Posterior cingulate gyrus (tissue), 11 donors: ENCODE measurements at places on chromosomes 2 and 18.

DNA sequence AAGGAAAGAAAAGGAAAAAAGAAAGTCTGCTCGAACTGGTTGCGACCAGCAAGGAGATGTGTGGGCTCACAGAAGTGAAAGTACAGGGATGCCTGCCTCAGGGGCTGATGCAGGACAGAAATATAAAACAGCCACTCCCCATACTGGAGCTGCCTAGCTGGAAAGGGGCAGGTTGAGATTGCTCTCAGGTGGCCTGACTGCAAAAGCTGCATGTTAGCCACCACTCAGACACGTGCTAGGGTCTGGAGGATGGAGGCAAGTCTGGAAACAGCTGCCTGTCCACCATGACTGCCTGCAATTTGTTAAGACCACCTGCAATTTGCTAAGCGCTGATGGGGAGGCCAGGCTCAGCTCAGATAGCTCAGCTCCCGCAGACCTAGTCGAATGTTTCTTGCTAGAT is 17.9 kb downstream of the B3GNT7 start:
- DNase-seq = no peak

- no peak for DNase-seq
Measured at GRCh38 chr2:31413025-31413424, 1.5 kb downstream of the XDH start.

- peak; percentile 86 for DNase-seq
Measured at GRCh38 chr2:39435741-39436591, 1.1 kb downstream of the MAP4K3 start.

GRCh38 chr2:168599738-168600137 is 143.7 kb downstream of the CERS6 start:
- DNase-seq = no peak

- DNase-seq = peak; percentile 8
Measured at GRCh38 chr2:201070948-201071478, 458 bp downstream of the HYCC2 start.

DNA sequence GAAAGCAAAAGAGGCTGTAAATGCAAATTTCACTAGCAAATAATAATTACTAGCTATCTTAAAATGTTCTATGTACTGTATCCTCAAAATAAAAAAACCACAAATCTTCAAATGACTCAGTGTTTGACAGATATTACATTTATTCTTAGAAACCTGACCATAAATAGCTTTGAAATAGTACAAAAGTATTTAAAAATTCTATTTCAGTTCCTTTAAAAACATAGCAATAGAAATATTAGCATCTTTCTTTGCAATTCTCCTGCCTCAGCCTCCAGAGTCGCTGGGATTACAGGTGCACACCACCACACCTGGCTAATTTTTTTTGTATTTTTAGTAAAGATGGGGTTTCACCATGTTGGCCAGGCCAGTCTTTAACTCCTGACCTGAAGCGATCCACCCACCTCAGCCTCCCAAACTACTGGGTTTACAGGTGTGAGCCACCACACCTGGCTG is 50.6 kb downstream of the MSH6 start:
- DNase-seq = no peak
